ENCODE measurements at places on chromosomes 7 and 10. TPM values are rescaled to one million over a fixed set of nuclear protein-coding genes. Genes with fewer than 3 reads are reported as not detected.
A peak's percentile ranks its signal among the peaks of the same experiment; 100 is the strongest.

OPALIN gene
- total RNA-seq: not detected

CYP3A4 gene
- not detected for total RNA-seq

SGCE gene
- total RNA-seq: 51.3 TPM

RSPH10B2 gene
- total RNA-seq: 0.95 TPM

DNA sequence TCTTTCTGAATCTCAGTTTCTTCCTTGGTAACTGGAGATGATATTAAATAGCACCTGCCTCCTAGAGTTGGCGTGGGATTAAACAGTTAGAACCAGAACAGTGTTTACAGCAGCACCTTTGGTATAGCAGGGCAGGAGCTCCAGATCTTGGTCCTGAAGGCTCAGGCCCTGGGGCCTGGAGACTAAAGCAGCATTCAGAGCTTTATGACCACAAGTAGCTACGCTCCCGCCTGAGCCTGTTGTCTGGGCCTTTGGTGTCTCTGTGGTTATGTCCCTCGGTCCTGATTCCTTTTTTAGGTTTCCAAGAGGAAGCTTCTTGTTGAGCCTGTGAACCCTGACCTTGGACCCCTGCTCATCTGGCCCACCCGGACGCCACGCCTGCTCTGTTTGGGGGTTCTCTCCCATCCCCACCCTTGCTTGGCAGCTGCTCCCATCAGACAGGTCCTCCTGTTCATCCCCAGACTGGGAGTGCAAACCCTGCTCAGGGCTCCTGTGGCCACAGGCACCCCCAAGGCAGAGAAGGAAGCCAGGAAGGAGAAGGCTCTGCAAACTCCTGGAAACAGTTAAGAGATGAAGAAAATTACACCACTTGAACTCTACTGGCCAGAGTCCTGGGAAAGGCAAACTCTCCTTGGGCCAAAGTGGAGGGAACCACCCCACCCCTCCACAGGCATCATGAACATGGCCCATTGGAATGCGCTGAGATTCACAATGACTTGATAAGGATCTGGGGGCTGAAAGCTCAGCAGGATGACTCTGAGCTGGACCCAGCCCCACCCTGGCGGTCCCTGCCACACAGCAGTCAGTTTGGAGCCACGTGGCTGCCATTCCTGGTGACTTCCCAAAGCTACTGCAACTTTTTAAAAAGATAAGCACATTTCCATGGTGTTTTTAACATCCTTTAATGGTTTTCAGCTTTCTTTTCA lies 50.1 kb upstream of the TMEM72 start:
- H3K36me3 ChIP-seq: no peaks in the 10 kb centered on the region
- H3K4me1 ChIP-seq: peaks cover 26% of the 10 kb centered on the region
- no peak overlapping the region for H3K27ac ChIP-seq
- DNase-seq: no peak
- H3K27me3 ChIP-seq: peaks cover 9% of the 10 kb centered on the region
- no peak overlapping the region for H3K4me3 ChIP-seq

DNA sequence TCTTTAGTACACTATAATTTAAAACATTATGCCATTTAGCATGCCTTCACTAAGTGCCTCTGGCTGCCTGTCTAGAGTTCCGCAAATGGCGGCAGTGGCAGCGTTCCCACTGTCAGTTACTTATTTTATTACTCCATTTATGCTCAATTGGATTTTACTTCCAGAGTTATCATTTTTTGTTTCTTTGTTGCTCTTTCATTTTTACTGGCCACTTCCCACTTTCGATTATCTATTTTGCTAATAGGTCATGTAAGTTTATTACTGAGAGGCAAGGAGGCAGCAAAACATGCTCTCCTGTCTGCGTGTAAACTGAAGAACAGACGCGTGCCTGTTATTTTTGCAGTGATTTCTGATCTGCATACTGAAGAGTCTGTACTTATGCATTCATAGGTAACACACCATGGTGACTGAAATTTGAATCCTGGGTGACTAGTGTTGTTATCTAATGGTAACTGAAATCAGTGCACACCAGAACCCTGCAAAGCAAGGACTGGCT lies 23.1 kb downstream of the KDM7A start:
- no peak for DNase-seq
- H3K4me3 ChIP-seq: no peak overlapping the region
- no peaks in the 10 kb centered on the region for H3K36me3 ChIP-seq
- no peaks in the 10 kb centered on the region for H3K27me3 ChIP-seq
- H3K4me1 ChIP-seq: peaks cover 7% of the 10 kb centered on the region
- peak overlapping the region; percentile 22 for H3K27ac ChIP-seq

DNA sequence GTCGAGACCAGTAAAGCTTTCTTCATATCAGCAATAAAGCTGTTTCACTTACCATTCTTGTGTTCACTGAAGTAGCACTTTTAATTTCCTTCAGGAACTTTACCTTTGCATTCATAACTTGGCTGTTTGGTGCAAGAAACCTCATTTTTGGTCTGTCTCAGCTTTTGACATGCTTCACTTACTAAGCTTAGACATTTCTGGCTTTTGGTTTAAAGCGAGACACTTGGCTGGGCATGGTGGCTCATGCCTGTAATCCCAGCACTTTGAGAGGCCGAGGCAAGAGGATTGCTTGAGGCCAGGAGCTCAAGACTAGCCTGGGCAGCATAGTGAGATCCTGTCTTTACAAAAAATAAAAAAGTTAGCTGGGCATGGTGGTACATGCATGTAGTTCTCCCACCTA lies 15.8 kb downstream of the PLEKHA1 start:
- no peak for DNase-seq
- H3K27me3 ChIP-seq: no peaks in the 10 kb centered on the region
- H3K4me3 ChIP-seq: no peak overlapping the region
- H3K4me1 ChIP-seq: no peaks in the 10 kb centered on the region
- H3K27ac ChIP-seq: no peak overlapping the region
- H3K36me3 ChIP-seq: peaks cover 35% of the 10 kb centered on the region

- H3K27ac ChIP-seq: no peak overlapping the region
- no peaks in the 10 kb centered on the region for H3K4me1 ChIP-seq
- no peaks in the 10 kb centered on the region for H3K36me3 ChIP-seq
- peaks cover 86% of the 10 kb centered on the region for H3K27me3 ChIP-seq
Measured at GRCh38 chr10:84196941-84197340, 2.6 kb downstream of the CDHR1 start.

DNA sequence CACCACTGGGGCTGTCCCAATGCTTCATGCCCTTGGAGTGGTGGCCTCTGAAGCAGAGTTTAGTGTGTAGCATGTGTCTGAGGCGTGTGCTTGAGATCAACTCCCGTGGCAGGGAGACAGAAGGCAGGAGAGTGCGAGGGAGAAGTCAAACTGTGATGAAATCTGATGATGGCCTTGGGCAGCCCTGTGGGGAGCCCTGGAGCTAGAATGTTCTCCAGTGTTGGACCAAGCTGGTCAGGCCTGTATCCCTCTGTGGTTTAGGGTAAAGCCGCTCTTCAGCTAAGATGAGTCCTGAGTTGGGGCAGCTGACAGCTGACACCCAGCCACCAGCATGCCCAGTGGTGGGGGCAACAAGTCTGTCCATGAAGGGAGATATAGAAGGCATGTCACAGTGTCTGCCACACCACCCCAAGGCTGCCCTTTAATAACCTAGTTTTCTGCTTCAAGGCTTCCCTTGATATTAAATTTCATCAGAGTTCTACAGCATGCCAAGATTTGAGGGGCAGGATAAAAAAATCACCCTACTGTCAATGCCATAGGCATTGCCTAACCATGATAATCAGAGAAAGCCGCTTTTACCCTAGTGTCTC lies 170.5 kb upstream of the SVIL start:
- H3K4me3 ChIP-seq: no peak overlapping the region
- H3K36me3 ChIP-seq: no peaks in the 10 kb centered on the region
- DNase-seq: no peak
- peaks cover 4% of the 10 kb centered on the region for H3K27me3 ChIP-seq

DNA sequence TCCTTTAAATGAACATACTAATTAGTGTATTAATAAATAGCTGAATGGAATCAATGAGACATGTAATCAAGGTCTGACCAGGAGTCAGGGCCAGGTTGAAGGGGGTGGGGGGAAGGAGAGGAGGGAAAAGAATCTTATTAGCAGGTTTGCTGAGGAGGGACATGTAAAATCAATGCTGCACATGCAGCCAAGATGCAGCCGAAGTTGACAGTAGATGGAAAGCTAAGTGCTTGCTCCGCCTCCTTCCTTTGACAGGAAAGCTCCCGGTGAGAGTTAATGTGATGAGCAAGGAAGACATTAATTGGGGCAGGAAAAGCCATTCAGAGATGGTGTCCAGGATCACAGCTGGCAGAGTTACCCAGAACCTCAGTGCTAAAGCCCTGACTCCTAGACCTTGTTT lies 24.4 kb downstream of the PLXNA4 start:
- peaks cover 63% of the 10 kb centered on the region for H3K27me3 ChIP-seq
- no peaks in the 10 kb centered on the region for H3K36me3 ChIP-seq
- H3K27ac ChIP-seq: no peak overlapping the region
- H3K4me3 ChIP-seq: no peak overlapping the region

GRCh38 chr10:14601872-14602725 lies 172.6 kb downstream of the FAM107B start:
- peaks cover 6% of the 10 kb centered on the region for H3K36me3 ChIP-seq
- H3K27ac ChIP-seq: no peak overlapping the region
- H3K27me3 ChIP-seq: peaks cover 19% of the 10 kb centered on the region
- H3K4me3 ChIP-seq: no peak overlapping the region
- peaks cover 23% of the 10 kb centered on the region for H3K4me1 ChIP-seq
- DNase-seq: no peak

- peaks cover 25% of the 10 kb centered on the region for H3K4me1 ChIP-seq
- no peak overlapping the region for H3K27ac ChIP-seq
- H3K27me3 ChIP-seq: no peaks in the 10 kb centered on the region
- peak overlapping the region; percentile 49 for H3K4me3 ChIP-seq
Measured at GRCh38 chr7:100493476-100494264, 9.9 kb downstream of the NYAP1 start.

GRCh38 chr7:25143763-25144162 lies 18.7 kb upstream of the CYCS start:
- DNase-seq: no peak
- H3K4me3 ChIP-seq: no peak overlapping the region
- no peaks in the 10 kb centered on the region for H3K4me1 ChIP-seq
- no peak overlapping the region for H3K27ac ChIP-seq
- no peaks in the 10 kb centered on the region for H3K27me3 ChIP-seq

DNA sequence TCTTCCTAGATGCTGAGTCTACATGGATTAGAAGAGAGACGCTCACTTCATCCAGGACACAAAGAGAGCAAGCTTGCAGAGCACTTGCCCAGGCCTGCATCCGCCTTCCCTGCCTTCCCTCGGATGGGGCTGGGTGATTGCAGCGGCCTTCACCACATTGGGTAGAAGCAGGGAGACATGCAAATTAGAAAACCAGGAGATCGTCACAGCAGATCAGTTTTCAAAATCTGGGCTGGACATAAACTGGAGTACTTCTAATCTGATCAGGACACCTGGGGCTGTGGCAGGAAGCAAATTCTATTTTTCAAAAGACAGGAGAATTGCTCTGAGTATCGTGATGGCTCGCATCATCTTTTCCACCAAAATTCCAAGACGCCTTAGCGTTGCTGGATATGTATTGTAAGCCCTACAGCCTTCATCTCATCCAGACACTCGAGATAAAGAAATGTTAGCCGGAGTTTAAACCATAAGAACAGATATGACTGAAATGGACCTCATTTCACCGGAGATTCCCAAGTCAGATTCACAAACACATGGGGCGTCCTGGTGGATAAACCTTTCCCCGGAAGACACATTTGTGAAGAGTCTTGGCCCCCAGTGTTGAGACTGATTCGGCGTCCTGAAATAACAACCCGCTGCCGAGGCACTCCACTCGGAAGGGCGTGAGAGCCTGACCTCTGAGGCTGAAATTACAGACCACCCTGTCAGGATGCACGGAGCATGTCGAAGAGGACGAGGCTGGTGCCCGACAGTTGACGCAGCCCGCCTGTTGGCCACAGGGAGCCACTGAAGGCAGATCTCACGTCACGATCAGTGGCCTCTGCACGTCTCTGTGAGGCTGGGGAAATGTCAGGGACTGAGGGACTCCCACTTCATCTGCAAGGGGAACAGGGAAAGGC lies 91.2 kb upstream of the PARD3 start:
- peak; percentile 34 for DNase-seq
- peaks cover 41% of the 10 kb centered on the region for H3K4me1 ChIP-seq
- no peak overlapping the region for H3K4me3 ChIP-seq
- H3K27ac ChIP-seq: peak overlapping the region; percentile 70
- no peaks in the 10 kb centered on the region for H3K27me3 ChIP-seq

- H3K27ac ChIP-seq: no peak overlapping the region
- DNase-seq: no peak
- H3K4me1 ChIP-seq: peaks cover 16% of the 10 kb centered on the region
- H3K4me3 ChIP-seq: no peak overlapping the region
- H3K27me3 ChIP-seq: no peaks in the 10 kb centered on the region
- H3K36me3 ChIP-seq: peaks cover 1% of the 10 kb centered on the region
Measured at GRCh38 chr7:40311307-40311706, 176.5 kb downstream of the SUGCT start.

- peaks cover 12% of the 10 kb centered on the region for H3K4me1 ChIP-seq
- H3K36me3 ChIP-seq: no peaks in the 10 kb centered on the region
- H3K27ac ChIP-seq: peak overlapping the region; percentile 79
- H3K27me3 ChIP-seq: no peaks in the 10 kb centered on the region
- peak overlapping the region; percentile 11 for H3K4me3 ChIP-seq
Measured at GRCh38 chr7:101099969-101100781, 14.9 kb downstream of the TRIM56 start.

DNA sequence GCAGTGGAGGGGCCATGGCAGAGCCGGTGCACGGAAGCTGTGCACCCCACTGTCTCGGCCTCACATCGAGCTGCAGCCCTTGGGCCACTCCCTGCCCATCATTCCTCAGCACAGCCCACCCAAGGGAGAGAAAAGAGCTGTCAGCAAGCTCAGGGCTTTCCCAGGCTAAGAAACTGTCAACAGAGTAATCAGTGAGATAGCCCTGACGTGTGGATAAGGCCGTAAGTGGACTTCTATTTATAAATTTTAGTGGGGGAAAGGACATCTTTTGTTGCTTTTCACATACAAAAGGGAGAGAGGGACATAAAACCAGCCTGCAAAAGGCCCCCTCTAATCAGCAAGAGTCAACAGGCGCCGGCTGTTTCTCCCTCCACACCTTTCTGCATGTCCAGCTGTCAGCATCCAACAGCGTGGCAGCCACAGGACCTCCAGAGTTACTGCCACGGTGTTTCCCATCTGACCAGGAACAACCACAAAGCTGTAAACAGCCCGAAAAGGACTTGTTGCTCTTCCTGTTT lies 56.8 kb upstream of the DDC start:
- peaks cover 8% of the 10 kb centered on the region for H3K36me3 ChIP-seq
- peaks cover 15% of the 10 kb centered on the region for H3K4me1 ChIP-seq
- no peak overlapping the region for H3K27ac ChIP-seq
- H3K27me3 ChIP-seq: no peaks in the 10 kb centered on the region
- no peak overlapping the region for H3K4me3 ChIP-seq
- no peak for DNase-seq

DNA sequence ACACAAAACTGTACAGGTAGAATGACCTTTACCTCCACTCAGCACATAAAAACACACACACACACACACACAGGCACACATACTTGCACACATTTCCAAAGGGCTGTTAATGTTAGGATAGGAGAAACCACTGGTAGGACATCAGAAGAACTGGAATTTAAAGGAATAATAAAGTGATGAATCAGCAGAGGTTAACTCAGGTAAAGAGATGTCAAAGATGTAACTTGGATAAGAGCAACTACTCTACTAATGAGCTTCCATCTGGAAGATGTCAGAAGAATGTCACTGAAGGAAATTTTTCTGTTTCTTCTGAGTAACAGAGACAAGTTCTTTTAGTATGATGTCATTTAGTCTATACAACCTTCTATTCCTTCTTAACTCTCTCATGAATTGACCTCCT lies 26.4 kb upstream of the GPR37 start:
- H3K27me3 ChIP-seq: no peaks in the 10 kb centered on the region
- no peaks in the 10 kb centered on the region for H3K36me3 ChIP-seq

GRCh38 chr10:16904049-16904448 lies 86.8 kb upstream of the RSU1 start:
- no peak for DNase-seq
- peaks cover 5% of the 10 kb centered on the region for H3K36me3 ChIP-seq
- peaks cover 14% of the 10 kb centered on the region for H3K4me1 ChIP-seq
- no peak overlapping the region for H3K27ac ChIP-seq

Data from mesothelial cell of epicardium (in vitro differentiated cells).